CD4-positive, alpha-beta T cell treated with Interleukin-1 beta for 1 hour (primary cell): ENCODE measurements at places on chromosomes 5 and 9.
A peak's percentile ranks its signal among the peaks of the same experiment; 100 is the strongest.

GRCh38 chr5:65037831-65038815 lies 269.4 kb downstream of the CWC27 start:
- DNase-seq, result peak; percentile 46

DNA sequence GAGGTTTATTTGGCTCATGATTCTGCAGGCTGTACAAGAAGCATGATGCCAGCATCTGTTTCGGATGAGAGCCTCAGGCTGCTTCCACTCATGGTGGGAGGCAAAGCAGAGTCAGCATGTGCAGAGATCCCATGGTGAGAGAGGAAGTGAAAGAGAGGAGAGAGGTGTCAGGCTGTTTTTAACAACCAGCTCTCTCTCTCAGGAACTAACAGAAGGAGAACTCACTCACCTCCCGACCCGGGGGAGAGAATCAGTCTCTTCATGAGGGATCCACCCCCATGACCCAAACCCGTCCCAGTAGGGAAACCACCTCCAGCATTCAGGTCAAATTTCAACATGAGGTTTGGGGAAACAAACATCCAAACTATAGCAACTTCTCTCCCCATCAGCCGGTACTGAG lies 187.7 kb downstream of the ENC1 start:
- DNase-seq, result peak; percentile 72

DNA sequence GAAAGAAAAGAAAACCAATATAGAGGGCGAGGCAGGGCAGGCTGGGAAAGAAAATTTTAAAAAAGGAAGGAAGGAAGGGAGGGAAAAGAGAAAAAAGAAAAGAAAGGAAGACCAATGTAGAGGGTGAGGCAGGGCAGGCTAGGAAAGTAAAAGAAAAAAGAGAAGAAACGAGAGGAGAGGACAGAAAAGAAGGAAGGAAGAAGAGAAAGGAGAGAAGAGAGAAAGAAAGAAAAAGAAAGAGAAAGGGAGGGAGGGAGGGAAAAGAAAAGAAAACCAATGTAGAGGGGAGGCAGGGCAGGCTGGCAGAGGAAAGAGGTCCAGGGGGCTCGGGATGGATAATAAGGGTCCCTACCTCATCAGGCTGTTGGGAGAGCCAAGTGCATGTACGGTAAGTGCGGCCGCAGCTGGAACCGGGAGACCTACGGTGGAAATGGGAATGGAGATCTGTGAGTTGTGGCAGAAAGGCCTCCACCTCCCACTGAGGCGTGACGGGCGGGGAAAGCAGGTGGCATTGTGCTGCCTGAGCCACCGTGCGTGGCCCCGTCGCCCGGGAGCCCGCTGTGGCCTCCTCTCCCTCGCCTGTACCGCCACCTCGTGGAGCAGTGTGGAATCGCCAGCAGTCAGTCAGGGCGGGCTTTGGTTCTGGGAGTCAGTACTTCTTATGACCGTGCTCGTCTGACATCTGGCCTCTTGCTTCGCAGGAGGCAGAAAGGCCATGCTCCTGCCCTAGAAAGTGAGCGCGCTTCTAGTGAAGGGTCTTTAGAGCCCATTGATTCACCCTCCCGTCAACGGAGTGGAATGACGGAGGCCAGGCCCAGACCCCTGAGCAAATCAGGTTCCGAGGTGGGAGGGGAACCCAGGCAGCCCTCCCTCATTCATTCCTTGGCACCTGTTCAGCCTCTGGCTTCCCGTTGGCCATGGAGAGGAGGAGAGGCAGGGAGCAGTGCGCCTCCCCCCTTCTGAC lies 10.4 kb upstream of the NHP2 start:
- peak; percentile 91 for DNase-seq

- no peak for DNase-seq
Measured at GRCh38 chr9:113504725-113505590, 41.4 kb downstream of the RGS3 start.

DNA sequence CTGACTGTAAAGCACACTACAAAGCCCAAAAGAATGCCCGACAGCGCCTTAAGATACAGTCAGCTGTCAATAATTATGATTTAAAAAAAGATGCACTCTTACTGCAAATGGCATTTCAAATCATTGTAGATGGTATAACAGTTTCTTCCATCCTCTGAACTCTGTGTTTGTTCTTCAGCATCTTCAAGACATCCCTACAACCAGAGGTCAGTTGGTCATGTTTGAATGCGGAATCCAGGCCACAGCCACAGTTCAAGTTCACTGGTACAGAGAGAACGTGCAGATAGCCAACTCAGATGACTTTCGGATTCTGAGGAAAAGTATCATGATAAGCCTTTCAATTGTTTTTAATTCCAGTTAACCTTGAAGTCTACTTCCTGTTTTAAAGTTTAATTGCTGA lies 8.7 kb upstream of the MYOT start:
- DNase-seq, result no peak

DNA sequence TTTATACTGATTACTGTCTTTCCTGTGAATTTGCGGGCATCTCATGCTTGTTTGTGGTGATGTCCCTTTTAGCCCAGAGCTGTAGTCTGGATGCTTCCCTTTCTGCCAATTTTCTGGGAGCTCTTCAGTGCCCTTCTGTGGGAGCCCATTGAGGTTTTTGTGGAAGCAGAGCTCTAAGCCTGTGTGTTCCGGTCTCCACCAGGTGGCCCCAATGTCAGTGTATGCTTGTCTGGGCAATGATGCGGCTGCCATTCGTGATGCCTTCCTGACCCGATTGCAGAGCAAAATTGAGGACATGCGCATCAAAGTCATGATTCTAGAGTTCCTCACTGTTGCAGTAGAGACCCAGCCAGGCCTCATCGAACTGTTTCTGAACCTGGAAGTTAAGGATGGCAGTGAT lies 35.1 kb downstream of the SH3GLB2 start:
- no peak for DNase-seq

DNA sequence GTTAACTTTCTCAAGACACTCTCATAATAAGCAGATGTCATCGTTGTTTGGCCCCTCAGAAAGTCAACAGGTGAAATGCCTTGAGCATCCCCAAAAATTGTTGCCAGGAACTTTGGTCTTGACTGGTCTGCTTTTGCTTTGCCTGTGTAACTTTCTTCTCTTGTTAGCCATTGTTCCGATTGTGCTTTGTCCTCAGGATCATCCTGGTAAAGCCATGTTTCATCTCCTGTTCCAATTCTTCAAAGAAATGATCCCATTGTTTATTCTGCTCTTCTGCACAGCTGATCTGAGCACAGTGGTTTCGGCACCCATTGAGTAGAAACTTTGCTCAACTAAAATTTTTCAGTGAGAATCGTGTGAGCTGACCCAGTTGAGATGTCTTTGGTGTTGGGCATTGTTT lies 8.1 kb upstream of the ZBED3 start:
- DNase-seq, result no peak

DNA sequence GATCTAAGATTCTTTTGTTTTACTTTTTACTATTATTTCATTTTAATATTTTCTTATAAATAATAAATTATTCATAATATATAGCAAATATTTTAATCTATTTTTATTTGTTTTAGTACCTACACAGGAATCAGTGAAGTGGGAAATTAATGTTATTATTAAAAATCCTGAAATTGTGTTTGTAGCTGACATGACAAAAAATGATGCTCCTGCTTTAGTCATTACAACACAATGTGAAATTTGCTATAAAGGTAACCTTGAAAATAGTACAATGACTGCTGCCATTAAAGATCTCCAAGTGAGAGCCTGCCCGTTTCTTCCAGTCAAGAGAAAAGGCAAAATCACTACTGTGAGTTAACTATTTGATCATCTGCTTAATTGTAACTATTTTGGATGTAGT lies 138.7 kb downstream of the VPS13A start:
- no peak for DNase-seq
